Neuronal stem cell (in vitro differentiated cells): ENCODE measurements at places on chromosomes 3 and 15.

- DNase-seq = no peak
Measured at GRCh38 chr3:71578054-71578751, 5.3 kb downstream of the FOXP1 start.

- DNase-seq = no peak
Measured at GRCh38 chr15:96351761-96352603, 21.5 kb downstream of the NR2F2 start.

- DNase-seq = peak; percentile 87
Measured at GRCh38 chr3:170584585-170585007, 1.3 kb downstream of the SLC7A14 start.

- DNase-seq = no peak
Measured at GRCh38 chr3:56064684-56065083, 403.6 kb downstream of the ERC2 start.

- DNase-seq = no peak
Measured at GRCh38 chr3:141336672-141337522, 31.4 kb upstream of the ZBTB38 start.

DNA sequence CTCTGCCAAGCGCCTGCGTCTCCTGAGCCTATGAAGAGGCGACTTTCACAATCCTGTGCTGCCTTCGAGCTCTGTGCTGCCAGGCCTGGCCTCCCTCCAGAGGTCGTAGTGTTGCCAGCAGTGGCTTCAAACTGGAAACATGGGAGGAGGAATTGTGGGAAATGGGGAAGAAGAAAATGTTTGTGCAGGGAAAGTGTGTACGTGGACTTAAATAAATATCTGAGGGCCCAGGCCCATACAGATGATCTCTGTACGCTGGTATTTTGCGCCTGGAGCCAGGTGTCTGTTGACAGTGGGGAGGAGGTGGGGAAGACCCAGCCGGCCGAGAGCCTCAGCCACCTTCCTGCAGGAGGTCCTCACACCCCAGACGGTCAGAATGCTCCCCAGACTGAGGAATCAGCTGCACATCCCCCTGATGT, 44.6 kb downstream of the ZBTB38 start:
- DNase-seq = no peak

- no peak for DNase-seq
Measured at GRCh38 chr15:39999538-40000200, 39.3 kb downstream of the SRP14 start.

DNA sequence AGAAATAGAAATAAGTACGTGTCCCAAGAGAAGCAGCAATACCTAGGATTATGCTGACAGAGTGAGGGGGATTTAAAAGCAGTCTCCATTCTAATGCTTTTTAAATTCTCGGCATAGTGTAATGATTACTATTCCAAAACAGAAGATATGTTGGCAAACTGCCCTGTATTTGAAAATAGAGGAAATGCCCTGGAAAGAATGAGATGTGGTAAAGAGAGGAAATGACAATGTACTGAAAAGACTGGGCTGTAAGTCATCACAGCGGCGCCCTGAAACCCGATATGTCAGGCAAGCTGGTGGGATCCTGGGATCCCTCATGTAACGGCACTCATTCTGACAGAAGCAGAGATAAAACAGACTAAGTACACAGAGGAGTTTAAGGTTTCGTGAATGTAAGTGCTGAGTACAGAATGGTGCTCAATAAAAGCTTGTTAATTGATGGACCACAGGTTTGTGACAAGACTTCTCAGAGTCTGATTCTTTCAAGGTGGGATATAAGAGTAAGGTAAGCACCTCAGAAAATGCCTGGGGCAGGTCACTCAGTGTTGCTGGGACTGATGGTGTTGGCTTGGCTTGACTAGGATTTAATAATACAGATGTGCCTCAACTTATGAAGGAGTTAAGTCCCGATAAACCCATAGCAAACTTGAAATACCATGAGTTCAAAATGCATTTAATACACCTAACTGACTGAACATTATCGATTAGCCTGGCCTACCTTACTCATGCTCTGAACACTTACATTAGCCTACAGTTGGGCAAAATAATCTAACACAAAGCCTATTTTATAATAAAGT, 91.4 kb downstream of the NFKBIZ start:
- DNase-seq = peak; percentile 11

- DNase-seq = peak; percentile 59
Measured at GRCh38 chr3:138941259-138941885, 5.6 kb downstream of the FOXL2 start.

DNA sequence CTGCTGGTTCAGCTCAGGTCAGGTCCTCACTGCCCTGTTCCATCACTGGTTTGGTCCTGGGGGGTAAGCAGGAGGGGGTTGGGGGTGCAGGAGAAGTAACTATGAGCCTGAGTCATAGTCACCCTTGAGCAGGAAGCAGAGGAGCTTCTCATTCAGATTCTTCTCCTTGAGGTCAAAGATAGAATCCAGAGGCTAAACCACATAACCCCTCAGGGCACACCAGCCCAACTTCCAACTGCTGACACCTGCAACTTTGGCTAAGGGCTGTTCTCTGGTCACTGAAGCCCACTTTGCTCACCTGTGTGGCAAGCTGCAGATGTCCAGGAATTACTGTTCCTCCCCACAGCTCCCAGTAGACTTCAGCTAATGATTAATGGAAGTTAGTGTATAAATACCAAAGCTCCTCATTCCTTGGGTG, 48.8 kb upstream of the LRRFIP2 start:
- no peak for DNase-seq

DNA sequence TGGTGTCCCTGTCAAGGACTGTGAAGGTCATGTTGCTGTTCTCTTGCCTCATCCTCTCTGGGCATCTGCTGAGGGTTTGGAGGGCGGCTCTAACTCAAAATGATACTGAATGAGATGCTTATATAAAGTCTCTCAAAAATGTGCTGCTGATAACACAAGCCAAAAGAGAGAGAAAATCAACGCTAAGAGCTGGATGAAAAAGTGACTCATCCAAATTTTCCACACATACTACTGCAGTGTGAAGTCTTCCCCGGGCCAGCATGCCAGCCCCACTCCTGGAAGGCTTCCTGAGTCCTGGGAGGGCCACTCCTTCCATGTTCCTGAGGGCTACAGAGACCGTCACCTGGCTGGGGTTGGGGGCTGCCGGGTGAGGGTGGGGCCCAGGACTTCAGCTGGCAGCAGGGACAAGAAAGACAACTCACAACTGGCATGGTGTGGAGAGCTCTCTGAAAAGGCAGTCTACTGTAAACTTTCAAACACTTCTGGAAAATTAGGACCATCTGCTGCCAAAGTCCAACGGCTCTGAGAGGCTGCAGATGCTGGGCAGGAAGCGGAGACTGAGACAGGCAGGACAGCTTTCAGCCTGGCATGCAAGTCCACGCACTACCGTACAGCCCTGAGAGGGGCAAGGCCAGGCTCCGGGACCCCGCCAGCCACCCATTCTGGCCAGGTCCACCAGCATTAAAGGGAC, 200.3 kb downstream of the ADAMTS17 start:
- no peak for DNase-seq

- DNase-seq = no peak
Measured at GRCh38 chr15:68526269-68526668, 52.5 kb upstream of the CORO2B start.

DNA sequence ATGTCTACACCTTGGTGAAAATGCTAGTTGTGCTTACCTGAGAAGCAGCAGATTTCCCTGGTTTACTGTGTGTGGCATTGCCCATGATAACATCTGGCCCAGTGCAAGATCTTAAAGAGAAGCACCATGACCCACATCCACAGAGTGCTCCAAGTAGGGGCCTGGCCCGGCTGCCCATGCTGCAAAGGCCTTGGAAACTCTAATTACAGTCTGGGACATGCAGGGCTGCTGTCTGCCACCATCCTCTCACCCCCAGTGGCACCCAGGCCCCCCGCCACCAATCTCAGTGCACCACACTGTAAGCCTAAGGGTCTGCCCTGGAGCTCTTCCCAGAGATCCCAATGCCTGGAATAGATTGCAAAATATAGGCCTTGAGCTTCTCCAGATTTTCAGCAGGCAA, 132.6 kb downstream of the CHDH start:
- no peak for DNase-seq
